CD4-positive, alpha-beta memory T cell (primary cell): ENCODE measurements at places on chromosomes 1 and 21. TPM values are rescaled to one million over a fixed set of nuclear protein-coding genes. Genes with fewer than 3 reads are reported as not detected.

Gene TBX19
- 1.3 TPM for polyA plus RNA-seq

- no peak for DNase-seq
These were observed 29.2 kb downstream of the SZT2 start for GRCh38 chr1:43418858-43419257.

GRCh38 chr1:9035226-9035625 lies 9.0 kb upstream of the SLC2A7 start:
- DNase-seq = no peak

- no peak for DNase-seq
These were observed 90.0 kb downstream of the GPR88 start for GRCh38 chr1:100627936-100628335.

- DNase-seq = no peak
These were observed 406.9 kb upstream of the CXADR start for GRCh38 chr21:17105932-17106331.

Gene BATF3
- not detected for polyA plus RNA-seq
